AG09309 (cell line): ENCODE measurements at places on chromosomes 2 and 18.
A peak's percentile ranks its signal among the peaks of the same experiment; 100 is the strongest.

DNA sequence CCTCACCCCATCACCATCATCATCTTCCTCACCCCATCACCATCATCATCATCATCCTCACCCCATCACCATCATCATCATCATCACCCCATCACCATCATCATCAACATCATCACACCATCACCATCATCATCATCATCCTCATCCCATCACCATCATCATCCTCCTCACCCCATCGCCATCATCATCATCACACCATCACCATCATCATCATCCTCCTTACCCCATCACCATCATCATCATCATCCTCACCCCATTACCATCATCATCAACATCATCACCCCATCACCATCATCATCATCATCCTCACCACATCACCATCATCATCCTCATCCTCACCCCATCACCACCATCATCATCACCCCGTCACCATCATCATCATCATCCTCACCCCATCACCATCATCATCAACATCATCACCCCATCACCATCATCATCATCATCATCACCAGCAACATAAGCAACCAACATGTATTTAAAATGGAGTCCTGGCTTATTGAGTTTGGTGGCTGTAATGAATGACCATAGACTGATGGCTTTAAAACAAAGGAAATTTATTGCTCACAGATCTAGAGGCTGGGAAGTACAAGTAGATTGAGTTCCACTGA lies 150.0 kb downstream of the DNER start:
- DNase-seq: no peak

GRCh38 chr18:80127635-80128034 lies 18.6 kb downstream of the ADNP2 start:
- DNase-seq: no peak

- DNase-seq: peak; percentile 96
Measured at GRCh38 chr2:222993920-222994650, 57.9 kb upstream of the KCNE4 start.

- DNase-seq: no peak
Measured at GRCh38 chr18:77035380-77036187, 97.0 kb downstream of the MBP start.

DNA sequence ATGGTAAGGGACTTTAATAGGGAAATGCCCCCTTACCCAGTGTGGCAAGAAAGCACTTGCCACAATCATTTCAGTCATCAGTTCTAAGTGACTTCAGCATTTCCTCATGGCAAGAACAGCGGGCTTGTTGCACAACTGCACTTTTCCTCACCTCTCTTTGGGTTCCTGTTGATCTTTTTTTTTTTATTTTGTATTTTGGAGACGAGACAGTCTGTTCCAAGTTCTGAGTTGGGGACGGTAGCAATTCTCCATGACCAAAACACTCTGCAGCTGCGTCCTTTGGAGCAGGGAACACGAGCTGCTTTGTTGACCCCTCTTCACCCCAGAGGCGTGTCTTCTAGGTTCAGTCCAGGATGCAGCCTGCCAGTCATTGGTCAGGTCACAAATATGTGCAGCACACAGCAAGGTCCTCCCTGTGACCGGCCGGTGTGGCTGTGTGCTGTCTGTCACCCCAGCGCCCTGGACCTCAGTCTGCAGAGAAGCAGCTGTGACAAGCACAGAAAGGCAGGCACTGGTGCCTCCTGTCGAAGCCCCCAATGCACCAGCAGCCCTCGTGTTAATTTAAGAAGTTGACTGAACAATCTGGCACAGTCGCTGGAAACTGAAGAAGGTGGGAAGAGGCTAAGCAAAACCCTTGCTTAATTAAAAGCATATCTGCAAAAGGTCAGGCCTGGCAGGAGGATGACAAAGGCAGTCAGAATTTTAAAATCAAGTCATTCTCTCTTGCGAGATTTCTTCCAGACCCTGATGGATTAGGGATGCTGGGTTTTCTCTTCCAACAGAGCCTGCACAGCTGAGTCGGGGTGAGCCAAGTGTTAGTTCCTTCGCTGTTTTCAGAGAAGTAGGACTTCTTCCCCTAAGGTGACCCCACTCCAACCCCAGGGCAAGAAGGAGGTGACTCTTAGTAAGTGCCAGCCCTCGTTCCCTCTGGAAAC lies 96.7 kb upstream of the COPS8 start:
- DNase-seq: no peak

DNA sequence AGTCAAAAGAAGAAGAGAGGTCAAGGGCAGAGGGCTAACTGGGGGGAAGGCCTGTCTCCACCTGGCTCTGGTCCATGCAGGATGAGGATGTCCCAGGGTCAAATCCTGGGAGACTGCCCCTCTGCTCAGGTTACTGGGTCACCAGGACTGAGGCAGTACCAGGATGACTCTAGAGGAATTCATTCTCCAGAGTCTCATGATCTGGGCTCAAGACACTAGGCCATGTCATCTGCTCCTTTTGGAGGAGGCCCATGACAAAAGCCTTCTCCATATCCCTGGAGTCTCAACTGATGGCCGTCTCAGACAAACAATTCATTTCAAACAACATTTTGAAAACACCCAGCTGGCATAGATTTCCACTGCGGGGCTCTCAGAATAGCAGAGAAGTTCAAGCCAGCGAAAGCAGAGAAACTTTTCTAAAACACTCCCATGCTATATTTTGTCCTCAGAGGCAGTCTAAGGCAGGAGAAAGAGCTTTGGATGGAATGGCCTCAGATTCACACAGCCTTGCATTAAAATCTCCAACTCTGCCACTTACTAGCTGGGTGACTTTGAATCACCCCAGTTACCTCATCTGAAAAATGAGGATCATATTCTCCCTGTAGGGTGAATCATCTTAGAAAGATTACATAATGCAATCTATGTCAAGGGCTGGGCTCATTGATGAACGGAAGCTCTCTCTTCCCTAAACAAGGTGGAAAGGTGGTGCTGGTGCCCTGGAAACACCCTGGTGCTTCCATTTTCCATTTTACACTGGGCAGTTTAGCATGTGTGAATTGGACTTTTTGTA lies 48.8 kb upstream of the LCLAT1 start:
- no peak for DNase-seq

- no peak for DNase-seq
Measured at GRCh38 chr2:46308629-46309028, 11.4 kb downstream of the EPAS1 start.

DNA sequence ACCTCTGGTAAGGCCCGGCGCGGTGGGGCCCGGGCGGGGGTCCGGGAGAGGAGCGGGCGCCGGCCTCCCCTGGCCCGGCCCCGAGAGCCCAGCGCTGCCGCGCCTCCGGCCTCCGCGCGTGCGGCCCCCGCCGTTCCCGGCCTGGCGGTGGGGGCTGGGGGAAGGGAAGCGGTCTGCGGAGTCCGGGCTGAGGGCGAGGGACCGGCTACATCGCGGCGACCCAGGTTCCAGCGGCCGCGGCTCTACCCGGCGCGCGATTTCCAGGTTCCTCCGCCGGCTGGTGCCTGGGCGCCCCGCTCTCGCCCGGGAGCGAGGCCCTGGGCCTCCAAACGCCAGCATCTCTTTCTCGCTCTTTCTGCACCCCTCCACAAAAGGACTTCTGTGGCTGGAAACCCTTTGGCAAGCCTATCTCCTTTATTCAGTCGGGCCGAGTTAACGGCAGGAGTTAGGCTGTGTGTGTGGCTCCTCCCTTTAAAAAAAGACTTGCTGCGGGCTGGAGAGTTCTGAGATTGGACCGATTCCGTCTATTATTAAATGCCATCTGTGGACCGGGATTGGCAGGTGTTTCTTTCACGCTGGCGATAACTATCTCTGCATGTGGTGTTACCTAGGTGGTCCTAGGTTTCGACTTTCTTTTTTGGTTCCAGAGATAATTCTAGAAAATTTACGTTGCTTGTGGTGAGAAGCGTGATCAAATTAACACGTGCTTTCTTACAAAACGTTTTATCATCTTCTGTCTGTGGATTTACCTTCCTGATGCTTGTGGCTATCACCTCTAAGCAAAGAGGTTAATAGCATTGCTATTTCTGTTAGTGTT lies 592 bp downstream of the ME2 start:
- DNase-seq: no peak

DNA sequence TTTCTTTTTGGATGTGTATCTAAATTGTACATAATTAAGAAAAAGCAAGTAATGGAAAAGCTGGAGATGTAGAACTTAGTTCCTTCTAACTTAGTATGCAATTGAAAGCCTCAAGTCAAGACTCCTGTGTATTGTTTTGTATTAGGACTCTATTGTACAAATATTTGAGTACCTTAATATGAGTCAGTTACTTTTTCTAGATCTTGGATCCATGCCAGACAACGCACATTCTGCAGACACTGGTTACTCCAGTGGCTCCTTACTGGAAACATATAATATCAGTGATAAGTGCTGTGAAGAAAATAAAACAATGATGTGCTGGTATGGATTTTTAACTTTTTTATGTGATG lies 1.5 kb downstream of the SLC39A10 start:
- peak; percentile 39 for DNase-seq

GRCh38 chr2:133287709-133288108 lies 280.6 kb downstream of the NCKAP5 start:
- DNase-seq: peak; percentile 86

DNA sequence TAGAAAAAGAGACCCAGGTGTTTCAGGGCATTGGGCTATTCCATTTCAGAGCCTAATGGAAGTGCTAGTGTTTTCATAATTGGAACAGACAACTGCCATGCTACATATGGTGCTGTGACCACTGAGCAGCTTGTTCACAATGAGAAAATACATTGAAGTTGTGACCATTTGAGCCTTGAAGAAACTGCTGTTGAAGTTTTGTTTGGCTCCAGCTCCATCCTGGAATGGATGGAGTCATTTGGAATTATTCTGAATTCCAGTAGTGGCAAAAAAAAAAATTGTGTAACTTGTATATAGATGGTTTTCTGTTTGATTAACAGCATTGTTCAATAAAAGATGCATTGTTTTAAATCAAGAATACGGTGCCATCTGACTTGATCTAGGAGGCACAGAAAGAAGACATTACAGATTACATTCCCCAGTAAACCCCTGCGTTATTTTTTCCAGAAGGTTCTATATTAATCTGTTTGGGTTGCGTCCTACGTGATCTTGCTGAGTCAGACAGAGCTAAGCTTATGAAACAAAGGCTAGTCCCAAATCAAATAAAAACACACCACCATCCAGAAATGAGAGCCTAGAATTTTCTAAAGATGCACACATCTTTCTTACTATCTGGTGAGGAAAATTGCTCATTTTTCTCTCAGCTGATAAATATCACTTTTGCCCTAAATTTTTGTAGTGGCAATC lies 19.2 kb downstream of the FMNL2 start:
- no peak for DNase-seq

DNA sequence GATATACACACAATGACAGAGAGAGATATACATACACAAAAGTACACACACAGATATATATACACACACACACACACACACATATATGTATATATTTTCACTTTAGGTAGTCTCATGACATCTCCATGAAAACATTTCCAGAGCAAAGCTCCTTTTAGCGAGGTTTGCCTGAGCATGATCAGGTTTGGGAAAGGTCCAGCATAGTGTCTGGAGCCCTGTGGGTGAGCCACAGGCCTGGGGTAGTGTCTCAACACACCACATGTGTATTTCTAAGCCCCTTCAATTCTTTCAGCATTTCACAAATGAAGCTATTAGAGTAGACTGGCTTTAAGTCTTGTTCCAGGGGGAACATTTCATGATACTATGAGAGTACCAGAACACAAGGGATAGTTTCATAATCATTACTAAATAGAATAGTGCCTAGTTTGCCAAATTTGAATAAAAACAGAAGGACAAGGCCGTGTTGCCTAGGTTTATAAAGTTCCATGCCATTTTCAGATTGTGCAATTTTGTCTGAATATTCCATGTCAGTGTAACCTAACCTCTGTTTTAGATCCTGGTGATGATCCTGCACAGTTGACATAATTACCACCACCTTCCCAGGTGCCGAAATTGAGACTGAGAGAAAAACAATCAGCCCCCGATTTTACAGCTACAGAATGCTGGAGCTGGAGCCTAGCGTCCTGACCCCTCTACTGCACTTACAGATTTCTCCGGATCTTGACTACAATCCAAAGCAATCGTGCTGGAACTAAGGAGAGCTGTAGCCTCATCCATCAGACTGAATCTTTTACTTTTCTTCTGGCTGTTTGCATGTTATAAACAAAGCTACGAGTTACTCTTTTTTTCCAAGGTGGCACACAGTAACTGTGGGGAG lies 332.7 kb downstream of the CYRIA start:
- no peak for DNase-seq

- DNase-seq: no peak
Measured at GRCh38 chr2:168666339-168666738, 136.1 kb upstream of the NOSTRIN start.

DNA sequence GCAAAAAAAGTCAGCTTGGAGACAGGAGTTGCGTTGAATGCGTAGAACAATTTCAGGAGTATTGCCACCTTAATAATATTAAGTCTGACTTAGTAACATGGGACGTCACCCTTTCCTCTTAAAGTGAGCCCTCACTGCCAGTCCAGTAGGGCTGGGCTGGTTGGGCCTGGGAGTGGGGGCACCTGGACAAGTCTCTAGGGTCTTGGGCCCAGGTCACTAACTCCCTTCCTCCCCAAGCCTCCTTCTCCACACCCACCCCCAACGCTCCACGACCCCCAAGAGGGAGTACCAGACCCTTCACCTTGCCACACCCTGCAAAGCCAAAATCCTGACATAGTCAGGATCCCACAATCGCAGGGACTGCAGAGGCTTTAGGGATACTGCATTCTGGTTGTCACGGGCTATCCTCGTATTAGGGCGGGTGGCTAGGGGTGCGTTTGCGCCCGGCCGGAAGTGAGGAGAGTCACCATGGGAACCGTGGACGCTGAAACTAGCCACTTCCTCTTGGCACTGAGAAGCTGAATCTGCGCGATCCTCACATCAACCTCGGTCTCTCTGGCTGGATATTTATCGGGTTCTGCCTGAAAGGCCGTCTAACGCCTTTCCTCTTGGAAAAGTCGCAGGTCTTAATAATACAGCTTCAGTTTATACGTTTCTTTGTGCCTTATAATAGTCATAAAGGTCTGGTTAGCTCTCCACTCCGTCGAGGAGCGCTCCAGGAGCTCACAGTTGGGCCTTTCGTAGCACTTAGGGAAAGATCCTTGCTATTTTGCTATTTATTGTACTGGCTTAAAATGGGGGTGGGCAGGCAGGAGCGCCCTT lies 10.3 kb upstream of the CXXC1 start:
- no peak for DNase-seq

DNA sequence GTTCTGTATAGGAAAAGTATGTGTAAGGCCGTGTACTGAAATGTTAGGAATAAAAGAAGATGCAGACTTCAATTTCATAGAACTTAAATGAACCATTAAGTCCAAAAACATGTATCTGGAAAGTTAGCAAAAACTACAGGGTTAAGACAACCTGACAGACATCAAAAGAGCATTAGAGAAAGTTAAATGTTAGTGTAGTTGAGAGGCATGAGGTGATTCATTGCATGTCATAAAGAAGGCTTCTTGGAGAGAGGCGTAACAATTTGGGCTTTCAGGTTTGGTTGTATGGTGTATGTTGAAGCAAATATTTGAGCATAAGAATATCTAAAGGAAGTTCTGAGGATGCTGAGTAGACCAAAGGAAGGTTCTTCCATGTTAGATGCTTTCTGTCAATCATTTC lies 6.3 kb downstream of the EPC2 start:
- DNase-seq: no peak

GRCh38 chr2:210034087-210034683 lies 31.7 kb downstream of the RPE start:
- no peak for DNase-seq
